Kidney (tissue), 22 donors: ENCODE measurements at places on chromosomes 1 and 21. TPM values are rescaled to one million over a fixed set of nuclear protein-coding genes. Genes with fewer than 3 reads are reported as not detected.

DNA sequence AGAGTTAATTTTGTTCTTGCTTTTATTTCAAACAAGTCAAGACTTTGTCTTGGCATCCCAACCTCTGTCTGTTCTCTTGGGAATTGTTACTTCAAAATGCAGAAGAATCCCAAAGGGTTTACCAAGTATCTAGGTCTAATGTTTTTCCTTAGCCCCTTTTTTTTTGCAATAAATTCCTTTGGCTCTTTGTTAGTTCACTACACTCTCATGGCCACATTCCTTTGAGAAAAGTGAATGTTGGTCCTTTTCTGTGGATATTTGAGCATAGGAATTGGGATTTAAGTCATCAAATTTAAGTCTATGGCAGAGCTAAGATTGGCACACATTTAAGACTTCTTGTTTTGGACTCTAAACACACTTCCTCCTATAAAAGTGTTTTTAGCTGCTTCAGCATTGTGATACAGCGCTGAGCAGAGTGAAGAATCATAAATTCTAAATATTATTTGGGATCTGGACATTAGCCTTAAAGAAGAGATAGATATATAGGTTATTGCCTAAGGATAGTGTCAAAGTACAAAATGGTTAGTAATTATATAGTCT is 1.9 kb downstream of the BTF3L4 start:
- no peak for DNase-seq

GRCh38 chr1:99887890-99888289 is 37.7 kb downstream of the AGL start:
- DNase-seq = no peak

GRCh38 chr1:26734501-26735058 is 38.8 kb downstream of the ARID1A start:
- no peak for DNase-seq

DNA sequence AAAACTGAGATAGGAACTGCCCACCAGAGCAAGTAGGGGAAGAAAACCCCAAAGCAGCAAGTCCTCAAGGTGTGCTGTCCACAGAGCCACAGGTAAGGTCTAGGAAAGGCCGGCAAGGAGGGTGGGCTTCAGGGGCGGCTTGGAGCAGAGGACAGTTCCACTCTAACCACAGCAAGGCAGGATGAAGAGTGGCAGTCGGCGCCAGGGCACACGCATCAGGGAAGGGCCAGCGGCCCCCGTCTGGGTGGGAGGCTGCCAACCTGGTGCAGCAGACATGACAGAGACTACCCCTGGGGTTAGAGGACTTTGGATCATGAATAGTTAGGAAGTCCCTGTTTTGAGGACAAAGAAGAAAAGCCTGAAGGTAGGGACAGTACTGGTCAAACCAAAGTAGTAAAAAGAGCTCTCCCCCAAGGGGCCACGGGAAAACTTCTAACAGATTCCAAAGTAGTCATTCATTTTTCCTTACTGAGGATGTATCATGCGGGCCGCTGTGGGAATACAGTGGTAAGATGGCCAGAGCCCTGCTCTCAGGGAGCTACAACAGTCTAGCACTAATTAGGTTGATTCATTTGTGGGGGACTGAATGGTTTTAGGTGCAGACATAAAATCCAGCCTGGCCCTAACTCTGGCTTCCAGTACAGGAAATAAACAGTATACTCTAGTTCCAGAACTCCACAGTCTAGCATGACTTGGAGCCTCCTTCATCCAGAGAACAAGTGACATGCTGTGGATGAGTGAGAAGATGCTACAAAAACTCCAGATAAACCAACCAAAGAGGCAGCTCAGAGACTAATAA is 3.5 kb upstream of the RAP1GAP start:
- no peak for DNase-seq

Gene COL11A1
- 0.35 TPM for total RNA-seq

Gene LCE2A
- total RNA-seq = not detected

Gene DCST1
- total RNA-seq = not detected

Gene CAMK1G
- total RNA-seq = 1.4 TPM
